CD4-positive, CD25-positive, alpha-beta regulatory T cell (primary cell): ENCODE measurements at places on chromosomes 5 and 9. TPM values are rescaled to one million over a fixed set of nuclear protein-coding genes. Genes with fewer than 3 reads are reported as not detected.

Gene UGT3A2
- total RNA-seq: not detected

Gene CNTNAP3B
- total RNA-seq: not detected

Gene TICAM2
- 0.67 TPM for total RNA-seq

Gene INSL4
- not detected for total RNA-seq

Gene OR1Q1
- 0.72 TPM for total RNA-seq

Gene ADAMTS6
- 1.5 TPM for total RNA-seq

Gene MARCOL
- total RNA-seq: not detected

Gene INSL6
- not detected for total RNA-seq

Gene SLC36A3
- not detected for total RNA-seq

Gene TOR2A
- total RNA-seq: 11.9 TPM

Gene ARID3C
- total RNA-seq: not detected

Gene RGS7BP
- total RNA-seq: not detected

Gene FBXO38
- total RNA-seq: 54.6 TPM

Gene RNF145
- 67.9 TPM for total RNA-seq

Gene SPATA31A3
- total RNA-seq: not detected

Gene NKD2
- not detected for total RNA-seq

Gene SLC46A2
- total RNA-seq: not detected

Gene OR4F3
- not detected for total RNA-seq

Gene FOXD4L5
- total RNA-seq: not detected

Gene MAST4
- total RNA-seq: 54.1 TPM

Gene SPINK6
- not detected for total RNA-seq

Gene IFNA2
- total RNA-seq: not detected

Gene ISL1
- not detected for total RNA-seq

Gene MSMP
- total RNA-seq: not detected

Gene C9orf40
- total RNA-seq: 1.9 TPM

Gene FAM240B
- not detected for total RNA-seq

Gene SLC6A19
- total RNA-seq: not detected

Gene CDX1
- not detected for total RNA-seq

Gene CCL27
- total RNA-seq: not detected

Gene CFAP77
- not detected for total RNA-seq

Gene LRRC26
- total RNA-seq: not detected

Gene GFI1B
- 3.3 TPM for total RNA-seq

Gene RCL1
- total RNA-seq: 27.9 TPM

Gene PHF24
- total RNA-seq: not detected

Gene BOD1
- total RNA-seq: 19.4 TPM

Gene POU5F2
- total RNA-seq: 4.2 TPM

Gene DOCK8
- 219 TPM for total RNA-seq

Gene ATP10B
- not detected for total RNA-seq

Gene IRX1
- not detected for total RNA-seq

Gene ALDH7A1
- total RNA-seq: 0.35 TPM

Gene MOB3B
- total RNA-seq: 0.12 TPM

Gene BSPRY
- total RNA-seq: 0.57 TPM

Gene CENPK
- total RNA-seq: 47.9 TPM

Gene PCDHGA12
- total RNA-seq: not detected
